Thoracic aorta (tissue), 2 donors: ENCODE measurements at places on chromosomes 16 and 17.

GRCh38 chr17:10031127-10031526 is 126.1 kb upstream of the RCVRN start:
- no peak for DNase-seq

- no peak for DNase-seq
Observed at GRCh38 chr17:30323262-30323894, 10.5 kb downstream of the TMIGD1 start.

DNA sequence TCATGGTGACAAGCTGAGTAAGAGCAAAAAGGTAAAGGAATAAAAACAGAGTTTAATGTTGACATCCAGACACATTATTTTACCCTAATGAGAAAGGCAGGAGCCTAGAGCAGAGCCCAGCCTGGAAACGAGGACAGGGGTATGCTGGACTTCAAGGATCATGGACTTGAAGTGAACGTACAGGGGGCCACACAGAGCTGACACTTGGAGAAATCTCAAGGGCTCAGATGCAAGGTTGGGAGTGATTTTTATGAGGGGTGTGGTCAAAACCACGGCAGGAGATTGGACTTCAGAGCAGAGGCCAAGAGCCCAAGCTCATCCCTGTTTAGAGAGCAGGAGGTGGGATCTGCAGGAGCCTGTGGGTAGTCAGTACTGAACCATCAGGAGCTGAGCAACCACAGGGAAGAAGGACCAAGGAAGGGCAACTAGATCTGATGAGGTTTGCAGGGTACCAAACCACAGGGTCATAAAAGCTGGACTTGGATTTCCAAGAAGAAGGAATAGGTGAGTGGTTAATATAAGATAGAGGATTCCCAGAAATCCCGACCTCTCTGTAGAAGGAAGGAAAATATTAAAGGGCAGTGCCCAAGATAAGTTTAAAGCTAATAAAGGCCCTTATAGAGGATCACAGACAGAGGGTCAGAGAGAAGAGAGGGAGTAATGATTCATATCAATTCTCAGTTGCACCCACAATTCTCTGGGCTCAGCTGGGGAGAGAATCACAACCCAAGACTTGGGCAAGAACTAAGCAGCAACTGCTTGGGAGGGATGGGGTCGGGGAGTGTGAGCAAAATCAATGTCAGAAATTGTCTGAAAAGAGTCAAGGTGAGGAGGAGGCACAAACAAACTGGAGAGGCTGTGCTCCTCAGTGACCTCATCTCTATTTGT is 331.7 kb downstream of the SOX9 start:
- no peak for DNase-seq

- no peak for DNase-seq
Observed at GRCh38 chr17:73541561-73541981, 102.7 kb downstream of the SDK2 start.

GRCh38 chr16:4194661-4195060 is 47.2 kb downstream of the SRL start:
- DNase-seq = no peak

GRCh38 chr16:22979038-22979437 is 165.1 kb downstream of the HS3ST2 start:
- DNase-seq = no peak

DNA sequence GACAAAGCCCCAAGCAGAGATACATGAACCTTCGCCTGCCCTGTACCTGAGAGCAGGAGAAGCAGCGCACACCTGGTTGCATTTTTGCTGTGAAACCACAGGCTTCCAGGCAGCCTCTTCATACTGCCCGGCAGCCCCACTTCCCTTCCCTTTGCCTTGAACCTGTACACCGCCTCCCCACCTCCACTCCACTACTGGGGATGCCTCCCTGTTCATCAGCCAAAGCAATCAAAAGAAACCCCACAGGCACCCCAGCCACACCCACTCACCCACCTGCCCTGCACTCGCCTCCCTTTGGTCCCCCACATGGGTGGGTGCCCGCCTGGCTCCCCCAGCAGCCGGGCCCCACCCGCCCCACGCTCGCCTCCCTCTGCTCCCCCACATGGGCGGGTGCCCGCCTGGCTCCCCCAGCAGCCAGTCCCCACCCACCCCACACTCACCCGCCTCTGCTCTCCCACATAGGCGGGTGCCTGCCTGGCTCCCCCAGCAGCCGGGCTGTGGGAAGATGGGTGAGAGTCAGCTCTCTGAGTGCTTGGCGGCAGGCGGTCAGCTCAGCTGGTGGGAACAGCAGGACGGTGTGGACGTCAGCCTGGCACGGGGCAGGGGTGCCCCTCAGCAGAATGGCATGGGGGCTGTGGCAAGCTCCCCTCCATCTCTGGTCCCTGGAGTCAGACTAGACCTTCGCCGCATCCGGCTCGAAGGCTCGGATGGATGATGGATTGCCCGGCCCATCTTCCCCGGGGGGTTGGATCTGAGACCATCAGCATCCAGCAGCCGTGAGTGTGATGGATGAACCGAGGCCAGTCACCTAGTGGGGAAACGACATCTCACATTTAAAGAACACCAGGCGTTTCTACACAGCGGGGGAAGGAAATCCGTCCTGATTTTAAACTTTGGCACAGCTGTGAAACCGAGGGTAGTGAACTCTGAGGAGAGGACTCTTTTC is 135.6 kb downstream of the BANP start:
- DNase-seq = no peak

DNA sequence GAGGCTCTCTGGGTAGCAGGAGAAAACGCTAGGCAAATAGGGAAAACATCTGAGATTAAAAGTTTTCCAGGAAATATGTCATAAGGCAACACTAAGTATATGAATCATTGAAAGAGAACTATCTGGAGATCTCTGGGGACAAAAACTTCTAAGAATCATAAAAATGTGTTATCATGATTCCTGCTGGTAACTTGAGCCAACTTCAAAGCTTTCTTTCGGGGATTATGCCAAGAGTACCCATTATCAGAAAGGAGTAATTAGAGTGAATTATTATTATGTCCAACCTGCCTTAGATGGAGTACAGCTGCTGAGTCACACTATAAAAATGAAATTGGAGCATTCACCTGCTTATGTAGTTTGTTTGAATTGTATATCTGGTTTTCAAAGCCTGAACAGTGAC is 488.5 kb upstream of the SOX9 start:
- DNase-seq = no peak

DNA sequence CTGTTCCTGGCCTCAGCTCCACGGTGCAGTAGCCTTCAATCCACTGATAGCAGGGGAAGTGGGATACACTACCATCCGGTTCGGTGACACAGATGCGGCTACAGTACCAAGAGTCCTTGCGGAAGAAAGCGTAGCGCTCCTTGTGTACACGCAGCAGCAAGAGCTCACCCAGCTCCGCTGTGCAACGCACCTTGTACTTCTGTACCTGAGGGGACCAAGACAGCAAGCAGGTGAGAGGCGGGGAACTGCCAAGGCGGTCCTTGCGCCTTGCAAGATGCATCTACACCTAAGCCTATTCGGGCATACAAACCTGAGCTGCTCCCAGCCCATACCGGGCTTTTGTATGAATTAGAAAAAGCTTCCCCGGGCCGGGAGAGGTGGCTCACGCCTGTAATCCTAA is 1.5 kb downstream of the ALOXE3 start:
- DNase-seq = no peak

DNA sequence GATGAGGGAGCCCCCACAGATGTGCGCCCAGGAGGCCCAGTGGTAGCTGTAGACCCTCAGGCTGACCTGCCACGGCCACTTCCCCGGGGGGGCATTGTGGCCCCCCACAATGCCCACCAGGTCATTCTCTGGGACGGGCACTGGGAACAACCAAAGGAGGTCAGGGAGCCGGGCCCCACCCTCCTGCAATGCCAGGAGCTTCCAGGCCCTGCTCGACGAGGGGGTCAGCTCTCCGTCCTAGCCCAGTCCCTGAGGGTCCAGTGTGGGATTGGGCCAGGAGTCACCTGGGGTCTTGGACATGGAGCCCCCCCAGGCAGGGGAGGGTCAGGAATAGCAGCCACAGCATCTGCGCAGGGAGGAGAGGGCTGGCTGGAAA is 7.0 kb downstream of the TPSD1 start:
- DNase-seq = no peak

DNA sequence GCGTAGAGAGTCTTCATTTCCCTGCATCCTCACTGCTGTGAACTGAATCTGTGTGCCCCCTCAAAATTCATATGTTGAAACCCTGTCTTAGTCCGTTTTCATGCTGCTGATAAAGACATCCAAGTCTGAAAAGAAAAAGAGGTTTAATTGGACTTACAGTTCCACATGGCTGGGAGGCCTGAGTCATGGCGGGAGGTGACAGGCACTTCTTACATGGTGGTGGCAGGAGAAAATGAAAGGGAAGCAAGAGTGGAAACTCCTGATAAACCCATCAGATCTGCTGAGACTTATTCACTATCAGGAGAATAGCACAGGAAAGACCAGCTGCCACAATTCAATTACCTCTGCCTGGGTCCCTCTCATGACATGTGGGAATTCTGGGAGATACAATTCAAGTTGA is 3.1 kb upstream of the CCDC42 start:
- DNase-seq = no peak

DNA sequence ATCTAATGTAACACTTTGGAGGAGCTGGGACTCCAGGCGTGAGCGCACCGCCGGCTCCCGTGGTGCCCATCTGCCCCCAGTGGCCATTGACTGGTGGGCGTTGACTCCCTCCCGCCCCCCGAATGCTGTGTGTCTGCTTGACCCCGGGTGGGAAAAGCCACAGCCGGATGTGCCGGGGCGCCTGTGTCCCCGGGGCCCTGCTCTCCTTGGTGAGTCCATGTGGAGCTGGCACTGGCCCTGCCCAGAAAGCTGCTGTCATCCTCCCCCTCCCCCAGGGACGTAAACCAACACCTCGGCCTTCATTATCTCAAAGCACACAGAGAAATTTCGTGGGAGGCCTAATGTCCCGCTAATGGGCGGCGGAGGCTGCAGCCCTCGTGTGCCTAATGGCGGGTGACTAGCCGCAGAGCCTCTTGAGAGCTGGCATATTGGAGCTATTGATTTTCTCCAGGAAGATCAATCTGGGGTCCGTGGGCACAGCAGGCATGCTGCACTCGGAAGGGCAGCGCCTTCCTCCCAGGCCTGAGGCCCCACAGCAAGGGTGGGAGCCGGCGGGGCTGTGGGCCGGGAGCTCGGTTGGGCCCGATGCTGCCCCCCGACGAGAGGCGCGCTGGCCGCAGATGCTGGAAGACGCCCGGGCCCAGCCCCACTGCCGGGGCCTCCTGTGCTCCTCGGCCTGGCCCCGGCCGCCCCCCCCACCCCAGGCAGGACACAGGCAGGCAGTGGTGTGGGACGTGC is 4.0 kb upstream of the PERCC1 start:
- no peak for DNase-seq

GRCh38 chr17:56121191-56122051 is 31.9 kb upstream of the ANKFN1 start:
- no peak for DNase-seq

DNA sequence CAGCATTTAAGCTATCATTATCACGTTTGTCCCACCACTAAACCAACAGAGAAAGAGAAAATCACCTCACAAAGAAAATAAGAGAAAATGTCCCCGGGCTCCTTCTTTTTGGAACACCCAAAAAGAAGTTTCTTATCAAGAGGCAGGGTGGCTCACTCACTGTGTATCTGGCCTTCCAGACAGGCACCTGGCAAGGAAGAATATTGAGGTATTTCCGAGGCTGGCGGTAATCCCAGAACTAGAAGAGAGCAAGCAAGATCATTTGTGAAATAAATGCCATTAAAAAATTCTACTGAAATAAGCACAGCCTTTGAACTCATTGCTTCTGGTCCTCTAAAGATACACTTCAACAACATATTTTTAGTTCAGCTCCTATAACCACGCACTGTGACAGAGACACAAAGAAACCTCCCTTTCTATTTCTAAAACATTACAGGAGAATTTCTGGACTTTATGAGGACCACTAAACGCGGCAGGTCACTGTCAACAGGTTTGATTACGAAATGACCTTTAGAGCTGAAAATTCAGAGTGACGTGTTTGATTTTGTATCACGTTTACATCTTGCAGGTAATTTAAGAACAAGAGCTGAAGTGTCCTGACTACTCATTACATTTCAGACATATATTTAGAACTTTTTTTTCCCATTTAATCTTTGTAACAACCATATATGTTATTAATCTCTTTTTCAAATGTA is 61.0 kb downstream of the WDR59 start:
- no peak for DNase-seq

DNA sequence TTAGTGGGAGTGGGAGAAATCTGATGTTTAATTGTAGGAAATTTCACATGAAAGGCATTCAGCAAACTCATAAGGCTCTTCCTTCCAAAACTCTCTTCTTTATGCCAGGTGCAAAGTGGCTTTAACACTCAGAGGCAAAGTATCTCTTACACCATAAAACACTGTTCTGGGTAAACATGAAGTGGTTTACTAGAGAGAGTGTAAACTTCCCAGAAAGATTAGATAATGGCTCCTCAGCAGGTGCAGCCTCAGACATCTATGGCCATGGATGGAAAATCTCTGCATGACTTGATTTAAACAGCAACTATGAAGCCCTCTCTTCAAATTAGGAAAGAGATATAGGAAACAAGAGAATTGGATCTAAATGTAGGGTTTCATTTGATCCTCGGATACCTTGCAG is 583.1 kb upstream of the SALL1 start:
- no peak for DNase-seq
